Transverse colon (tissue), 4 donors: ENCODE measurements at places on chromosomes 7 and 10. TPM values are rescaled to one million over a fixed set of nuclear protein-coding genes. Genes with fewer than 3 reads are reported as not detected.
A peak's percentile ranks its signal among the peaks of the same experiment; 100 is the strongest.

Gene SPDYE1
- not detected for total RNA-seq

Gene C10orf67
- total RNA-seq: not detected

Gene SEMA3D
- not detected for total RNA-seq

Gene ST7
- 7.2 TPM for total RNA-seq

Gene GCK
- not detected for total RNA-seq

Gene TSPAN13
- total RNA-seq: 30.5 TPM

GRCh38 chr7:128137181-128137580, 103.9 kb upstream of the LEP start:
- no peak for DNase-seq

- no peak for DNase-seq
These were observed 7.0 kb upstream of the PTPRE start for GRCh38 chr10:127899766-127900387.

DNA sequence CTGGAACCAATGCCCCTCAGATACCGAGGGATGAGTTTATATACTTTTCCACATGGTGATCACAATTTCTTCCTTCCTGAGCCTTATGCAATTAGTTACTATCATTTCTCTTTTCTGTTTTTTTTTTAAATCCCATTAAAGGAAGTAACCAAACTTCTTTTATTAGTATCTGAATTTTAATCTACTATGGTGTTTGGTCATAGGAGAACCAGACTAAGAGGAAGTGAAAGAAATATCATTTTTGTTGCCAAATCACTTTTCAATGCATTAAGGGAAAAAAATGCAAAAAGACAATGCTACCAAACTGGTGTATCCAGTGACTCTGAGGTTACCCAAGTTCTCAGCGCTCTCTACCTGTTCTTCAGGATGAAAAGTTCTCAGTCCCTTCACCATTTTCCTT, 167.7 kb downstream of the NXPH1 start:
- DNase-seq: no peak

- no peak for DNase-seq
These were observed 138.3 kb downstream of the EXOC4 start for GRCh38 chr7:133391206-133391605.

DNA sequence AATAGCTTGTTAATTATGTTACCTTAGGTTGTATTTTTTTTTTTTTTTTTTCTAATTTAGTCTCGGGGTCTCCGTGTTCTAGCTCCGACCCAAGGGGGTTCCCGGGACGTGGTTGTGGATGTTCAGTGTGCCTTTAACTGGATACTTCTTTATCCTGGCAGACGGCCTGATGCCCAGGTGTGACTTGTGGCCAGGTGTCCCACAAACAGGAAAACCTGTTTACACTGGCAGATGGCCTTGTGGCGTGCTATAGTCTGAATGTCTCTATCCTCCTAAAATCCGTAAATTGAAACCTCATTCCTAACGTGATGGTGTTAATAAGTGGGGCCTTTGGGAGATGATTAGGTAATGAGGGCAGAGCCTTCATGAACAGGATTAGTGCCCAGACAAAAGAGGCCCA, 546.4 kb upstream of the C7orf33 start:
- no peak for DNase-seq

- no peak for DNase-seq
These were observed 41.4 kb downstream of the EXOC4 start for GRCh38 chr7:133294234-133294633.

GRCh38 chr7:30022991-30023390, 3.5 kb downstream of the FKBP14 start:
- DNase-seq: no peak

DNA sequence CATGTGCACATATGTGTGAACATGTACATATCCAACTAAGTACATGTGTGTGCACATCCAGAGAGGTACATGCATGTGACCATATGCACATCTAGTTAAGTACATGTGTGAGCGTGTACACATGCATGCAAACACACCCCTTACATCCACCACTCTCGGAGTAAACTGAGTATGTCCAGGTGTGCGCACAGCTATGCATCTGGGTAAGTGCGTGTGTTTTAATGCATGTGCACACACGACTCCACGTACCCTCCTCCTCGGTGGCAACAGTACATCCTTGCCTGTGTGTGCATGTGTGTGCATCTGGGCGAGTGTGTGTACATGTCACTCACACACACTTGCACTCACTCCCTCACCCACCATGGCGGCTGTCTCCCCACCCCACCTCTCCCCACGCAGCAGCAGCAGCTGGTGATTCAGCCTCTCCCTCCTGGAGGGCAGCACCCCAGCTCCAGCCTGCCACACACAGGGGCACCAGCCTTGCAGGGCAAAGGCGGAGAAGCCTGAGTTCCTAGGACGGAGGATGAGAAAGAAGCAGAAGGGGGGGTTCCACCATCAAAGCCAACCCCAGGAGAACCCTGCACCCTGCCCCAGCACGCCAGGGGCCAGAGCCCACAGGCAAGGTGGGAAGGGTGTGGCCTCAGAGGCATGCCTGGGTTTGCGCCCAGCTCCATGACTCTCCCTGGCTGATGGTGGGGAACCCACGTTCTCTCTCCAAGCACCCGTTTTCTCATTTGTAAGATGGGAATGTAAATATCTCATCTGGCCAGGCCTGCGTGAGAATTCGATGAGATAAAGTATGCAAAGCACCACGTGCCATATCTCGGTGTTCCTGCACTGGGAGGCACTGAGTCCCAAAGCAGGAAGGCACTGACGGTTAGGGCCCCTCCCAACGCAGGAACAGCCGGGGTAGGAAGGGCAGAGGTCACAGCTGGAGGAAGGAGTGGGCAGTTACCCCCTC, 27.7 kb upstream of the DNAAF5 start:
- DNase-seq: no peak

GRCh38 chr7:106480161-106480579, 180.8 kb downstream of the CCDC71L start:
- DNase-seq: no peak

DNA sequence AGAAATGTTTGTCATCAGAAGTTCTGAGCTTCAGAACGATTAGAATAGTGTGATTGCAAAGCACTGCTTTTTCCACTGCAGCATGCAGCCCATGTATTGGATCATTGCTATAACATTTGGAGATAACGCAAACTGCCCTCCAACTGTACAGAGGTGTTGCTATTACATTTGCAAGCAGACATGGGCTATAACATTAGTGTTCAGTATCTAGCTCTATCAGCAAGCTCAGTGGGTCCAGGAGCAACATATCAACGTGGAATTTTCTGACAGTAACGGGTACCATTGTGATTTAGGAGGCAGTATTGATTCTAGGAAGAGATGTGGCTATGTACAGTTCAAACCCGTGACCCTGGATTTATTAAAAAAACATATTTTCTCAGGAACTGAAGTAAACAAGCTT, 75.8 kb downstream of the AGMO start:
- DNase-seq: no peak

DNA sequence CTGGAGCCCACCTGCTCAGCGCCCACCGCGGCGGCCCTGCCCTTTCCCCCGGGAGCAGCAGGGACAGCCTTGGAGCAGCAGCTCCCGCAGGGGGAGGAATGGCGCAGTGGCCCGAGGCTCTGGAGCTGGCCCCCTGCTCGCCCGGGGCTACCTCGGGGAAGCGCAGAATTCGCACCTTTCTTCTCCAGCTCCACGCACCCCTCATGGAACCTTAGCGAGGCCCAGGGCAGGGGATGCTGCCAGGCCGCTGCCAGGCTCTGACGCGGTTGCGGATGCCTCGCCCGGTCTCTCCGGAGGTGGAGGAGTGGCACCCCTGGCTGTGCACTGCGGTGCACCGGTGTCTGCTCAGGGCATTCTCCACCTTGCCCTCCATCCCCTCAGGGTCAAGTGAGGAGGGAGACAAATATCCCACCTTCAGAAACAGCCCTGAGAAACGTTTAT, 84.9 kb upstream of the MKI67 start:
- no peak for DNase-seq

DNA sequence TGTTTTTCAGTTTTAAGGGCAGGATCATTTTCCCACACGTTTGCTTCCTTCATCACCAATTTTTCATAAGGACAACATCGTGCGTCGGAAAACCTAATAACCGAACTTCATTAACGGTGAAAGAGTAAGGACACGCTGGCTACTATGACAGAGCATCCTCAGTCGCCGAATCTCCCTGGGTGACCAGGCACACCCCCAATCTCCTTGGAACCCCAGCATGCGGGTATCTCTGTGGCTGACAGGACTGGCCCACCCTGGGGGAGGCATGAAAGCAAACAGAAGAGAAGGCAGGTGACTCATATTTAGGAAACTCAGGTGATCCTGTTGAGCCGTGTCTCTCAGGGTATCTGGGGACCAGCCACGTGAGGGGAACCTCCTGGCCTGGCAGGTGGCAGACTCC, 134.2 kb downstream of the DIP2C start:
- DNase-seq: no peak

DNA sequence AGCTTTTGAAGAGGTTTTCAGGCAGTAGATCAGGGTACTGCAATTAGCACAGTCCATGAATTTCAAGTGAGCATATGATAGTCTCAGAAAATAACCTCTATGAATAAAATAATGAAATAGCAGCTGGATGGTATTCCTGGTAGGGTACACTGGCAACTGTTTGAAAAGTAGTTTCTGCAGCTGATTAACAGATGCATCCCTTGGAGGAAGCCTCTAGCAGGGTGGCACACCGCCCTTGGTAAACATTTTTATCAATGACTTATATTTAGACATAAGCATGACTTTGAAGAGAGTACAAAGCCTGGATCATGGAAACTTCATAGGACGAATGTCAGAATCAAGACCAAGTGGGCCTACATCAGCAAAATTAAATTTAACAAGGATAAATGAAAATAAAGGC, 26.8 kb downstream of the WNT16 start:
- no peak for DNase-seq

DNA sequence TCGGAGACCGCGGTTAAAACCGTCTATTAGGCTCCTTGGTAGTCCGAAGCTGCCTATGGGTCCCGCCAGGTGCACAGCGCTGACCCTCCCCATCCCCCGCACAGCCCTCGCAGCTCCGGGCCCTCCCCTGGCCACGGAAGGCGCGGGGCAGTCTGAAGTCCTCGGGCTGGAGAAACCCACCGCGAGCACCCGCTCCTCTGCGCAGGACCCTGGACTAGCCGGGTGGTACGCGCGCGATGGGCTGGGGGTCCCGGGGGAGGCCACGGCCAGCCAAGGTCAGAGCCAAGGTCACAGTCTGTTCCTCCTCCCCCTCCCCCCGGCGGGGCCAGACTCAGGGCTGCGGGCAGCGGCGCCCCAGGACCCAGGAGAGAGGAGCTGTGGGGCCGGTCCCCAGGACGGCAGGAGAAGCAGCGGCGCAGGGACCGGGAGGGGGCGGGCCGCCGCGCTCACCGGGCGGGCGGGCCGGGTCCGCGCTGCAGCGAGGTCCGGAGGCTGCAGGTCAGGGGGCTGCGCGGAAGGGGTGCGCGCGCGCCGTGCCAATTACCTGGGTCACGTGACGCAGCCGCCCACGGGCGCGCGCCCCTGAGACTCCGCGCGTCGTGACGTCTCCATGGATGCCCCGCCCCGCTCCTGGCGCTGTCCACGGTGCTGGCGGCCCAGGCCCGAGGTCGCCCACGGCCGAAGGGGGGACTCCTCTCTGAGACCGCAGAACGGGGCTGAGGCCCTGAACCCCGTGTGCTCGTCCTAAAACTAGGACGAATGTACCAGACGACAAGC, at the start of gene OGDHL:
TSS of gene OGDHL (minus strand) at position 535 of the 777 bp plus-strand sequence. CDS start 3,731 bp downstream, outside the sequence.
- peak; percentile 27 for DNase-seq

- DNase-seq: no peak
These were observed 184.9 kb upstream of the ADCY1 start for GRCh38 chr7:45389073-45389872.

GRCh38 chr10:24378126-24378920, 169.4 kb downstream of the KIAA1217 start:
- DNase-seq: no peak

DNA sequence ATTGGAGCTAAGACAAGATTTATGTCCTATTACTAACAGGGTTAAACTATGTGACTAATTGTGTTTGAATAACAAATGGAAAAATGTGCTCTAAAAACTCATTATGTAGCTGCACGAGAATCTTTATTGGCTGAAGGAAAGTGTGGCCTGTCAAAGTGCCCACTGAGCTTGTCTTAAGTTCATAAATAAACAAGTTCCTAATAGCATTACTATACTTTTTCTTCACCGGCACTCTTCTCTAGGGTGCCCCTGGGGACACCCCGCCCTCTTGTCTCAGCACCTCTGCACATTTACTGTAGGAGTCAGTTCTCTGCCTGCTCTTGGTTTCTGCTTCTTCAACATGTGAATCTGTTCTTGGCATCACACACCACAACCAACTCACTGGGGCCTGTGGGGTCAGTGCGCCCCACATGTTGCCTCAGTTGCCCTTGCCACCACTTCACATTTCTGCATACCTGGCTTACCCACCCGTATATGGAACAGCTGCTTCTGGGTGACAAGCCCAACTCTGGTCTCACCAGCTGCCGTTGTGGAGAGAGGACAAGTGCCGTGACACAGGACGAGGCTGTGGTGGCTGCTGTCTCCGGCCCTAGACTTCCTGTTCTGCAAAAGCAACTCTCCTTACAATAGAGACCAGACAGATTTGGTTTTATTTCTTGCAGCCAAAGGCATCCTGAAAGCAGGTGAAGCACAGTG, 96.3 kb upstream of the DDC start:
- no peak for DNase-seq

- no peak for DNase-seq
These were observed 40.4 kb downstream of the CREB5 start for GRCh38 chr7:28452681-28453080.

DNA sequence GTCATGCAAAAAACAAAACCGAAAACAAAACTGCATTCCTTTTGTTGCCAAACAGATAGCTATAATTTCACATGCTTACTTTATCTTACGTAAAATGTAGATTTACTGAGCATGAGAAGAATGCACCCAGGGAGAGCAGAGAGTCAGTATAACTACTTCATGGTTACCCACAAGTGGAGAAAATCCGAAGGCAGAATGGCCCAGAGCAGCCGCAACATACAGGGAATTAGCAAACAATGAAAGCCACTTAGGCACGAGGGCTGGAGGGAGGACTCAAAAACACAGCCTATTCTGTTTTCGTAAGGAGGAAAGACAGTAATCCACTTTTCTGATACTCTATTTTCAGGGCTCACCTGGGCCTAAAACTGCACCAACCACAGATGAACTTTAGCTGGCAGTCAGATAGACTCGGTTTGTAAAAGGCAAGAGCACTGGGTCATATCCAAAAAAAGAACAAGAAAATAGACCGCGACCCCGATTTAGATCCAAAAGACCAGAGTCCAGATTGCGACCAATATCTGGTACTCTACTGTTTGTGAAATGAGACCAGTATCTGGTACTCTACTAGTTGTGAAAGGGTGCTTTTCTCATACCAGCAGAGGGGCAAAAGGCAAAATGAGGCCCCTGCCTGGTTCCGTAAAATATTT, 1.3 kb downstream of the ITPRIP start:
- DNase-seq: no peak

GRCh38 chr10:63030536-63030935, 102.6 kb upstream of the NRBF2 start:
- no peak for DNase-seq

- peak; percentile 12 for DNase-seq
These were observed 271.7 kb downstream of the TRIL start for GRCh38 chr7:28686418-28686800.

GRCh38 chr7:111671927-111672326, 109.6 kb upstream of the IMMP2L start:
- DNase-seq: no peak

GRCh38 chr7:77413128-77413527, 3.0 kb downstream of the GSAP start:
- DNase-seq: no peak

- DNase-seq: no peak
These were observed 2.0 kb downstream of the SRI start for GRCh38 chr7:88217675-88218428.

GRCh38 chr7:6558837-6559236, 7.6 kb upstream of the GRID2IP start:
- DNase-seq: peak; percentile 29

- DNase-seq: no peak
These were observed 102.4 kb upstream of the SVIL start for GRCh38 chr10:29737074-29737593.

- no peak for DNase-seq
These were observed 36.1 kb downstream of the LRRN3 start for GRCh38 chr7:111126987-111127386.
